NCI-H345 (cell line): ENCODE measurements at places on chromosomes 11 and 22.

DNA sequence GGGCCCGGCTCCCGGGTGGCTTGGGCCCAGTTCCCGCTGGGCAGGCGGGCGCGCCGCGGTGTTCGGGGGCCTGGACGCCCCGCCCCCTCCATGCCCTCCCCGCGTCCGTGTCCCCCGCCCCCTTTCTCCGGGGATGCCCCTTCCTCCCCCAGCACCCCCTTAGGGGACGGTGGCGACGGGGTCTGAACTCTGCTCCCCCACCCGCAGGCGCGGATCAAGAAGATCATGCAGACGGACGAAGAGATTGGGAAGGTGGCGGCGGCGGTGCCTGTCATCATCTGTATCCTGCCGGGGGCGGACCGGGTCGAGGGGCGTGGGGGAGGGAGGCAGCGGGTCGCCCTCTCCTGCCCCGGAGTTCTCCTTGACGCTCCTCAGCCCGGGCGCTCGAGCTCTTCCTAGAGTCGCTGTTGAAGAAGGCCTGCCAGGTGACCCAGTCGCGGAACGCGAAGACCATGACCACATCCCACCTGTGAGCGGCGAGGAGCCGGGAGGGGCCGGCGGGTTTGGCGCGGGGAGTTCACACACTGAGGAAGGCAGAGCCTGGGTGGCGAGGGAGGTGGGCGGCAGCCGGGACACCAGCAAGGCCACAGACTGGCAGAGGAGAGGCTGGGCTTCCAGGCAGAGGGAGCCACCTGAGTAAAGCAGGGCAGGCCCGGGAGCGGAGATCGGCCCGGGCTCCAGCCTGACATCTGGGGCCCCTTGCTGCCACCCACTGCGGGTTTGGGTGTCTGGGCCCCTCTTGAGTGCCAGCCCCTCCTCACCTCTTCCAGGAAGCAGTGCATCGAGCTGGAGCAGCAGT is 546 bp downstream of the DRAP1 start:
- peak; percentile 49 for DNase-seq

DNA sequence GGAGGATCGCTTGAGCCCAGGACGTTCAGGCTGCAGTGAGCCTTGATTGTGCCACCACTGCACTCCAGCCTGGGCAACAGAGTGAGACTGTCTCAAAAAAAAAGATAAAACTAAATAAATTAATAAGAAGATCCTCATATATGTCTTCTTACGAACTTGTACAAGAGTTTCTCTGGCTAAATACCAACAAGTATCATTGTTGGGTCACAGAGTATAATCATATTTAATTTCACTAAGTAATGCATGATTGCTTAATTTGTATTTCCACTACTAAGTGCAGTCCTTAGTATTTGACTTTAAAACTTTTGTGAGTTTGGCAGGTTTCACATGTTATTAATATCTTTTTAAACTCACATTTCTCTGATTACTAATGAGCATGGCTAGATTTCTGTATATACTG is 60.9 kb downstream of the PACS1 start:
- DNase-seq = no peak

DNA sequence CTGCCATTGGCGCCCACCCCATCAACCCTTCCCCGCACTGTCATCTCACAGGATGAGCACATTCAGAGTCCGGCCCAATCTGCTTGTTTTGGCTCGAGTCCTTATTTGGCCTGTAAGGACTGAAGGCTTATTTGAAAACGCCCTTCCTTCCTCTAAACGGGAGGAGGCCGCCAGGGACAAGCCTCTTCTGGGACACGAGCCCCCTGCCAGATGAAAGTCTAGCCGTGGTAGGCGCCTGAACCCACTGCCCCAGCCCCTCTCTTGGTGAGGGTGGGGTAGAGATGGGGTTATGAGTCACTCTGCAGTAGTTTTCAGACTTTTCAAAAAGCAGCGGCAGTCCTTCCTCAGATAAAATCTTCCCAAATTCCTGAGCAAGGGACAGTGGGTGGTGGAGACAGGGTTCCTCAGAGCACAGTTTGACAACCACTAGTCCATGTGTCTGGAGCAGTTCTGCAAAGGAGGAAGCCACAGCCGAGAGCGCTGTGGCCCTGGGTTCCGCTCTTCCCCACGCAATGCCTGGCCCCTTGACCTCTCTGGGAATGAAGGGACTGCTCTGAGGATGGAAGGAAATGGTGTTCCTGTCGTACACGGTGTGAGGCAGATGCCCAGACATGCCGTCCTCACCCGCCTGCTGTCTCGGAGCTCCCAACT is 57.0 kb downstream of the MYH9 start:
- DNase-seq = no peak

- DNase-seq = no peak
Measured at GRCh38 chr11:84091212-84091986, 805.2 kb upstream of the CCDC90B start.

- no peak for DNase-seq
Measured at GRCh38 chr22:22590136-22590891, 31.2 kb upstream of the PRAME start.

GRCh38 chr11:2870460-2870859 is 15.1 kb downstream of the CDKN1C start:
- no peak for DNase-seq

DNA sequence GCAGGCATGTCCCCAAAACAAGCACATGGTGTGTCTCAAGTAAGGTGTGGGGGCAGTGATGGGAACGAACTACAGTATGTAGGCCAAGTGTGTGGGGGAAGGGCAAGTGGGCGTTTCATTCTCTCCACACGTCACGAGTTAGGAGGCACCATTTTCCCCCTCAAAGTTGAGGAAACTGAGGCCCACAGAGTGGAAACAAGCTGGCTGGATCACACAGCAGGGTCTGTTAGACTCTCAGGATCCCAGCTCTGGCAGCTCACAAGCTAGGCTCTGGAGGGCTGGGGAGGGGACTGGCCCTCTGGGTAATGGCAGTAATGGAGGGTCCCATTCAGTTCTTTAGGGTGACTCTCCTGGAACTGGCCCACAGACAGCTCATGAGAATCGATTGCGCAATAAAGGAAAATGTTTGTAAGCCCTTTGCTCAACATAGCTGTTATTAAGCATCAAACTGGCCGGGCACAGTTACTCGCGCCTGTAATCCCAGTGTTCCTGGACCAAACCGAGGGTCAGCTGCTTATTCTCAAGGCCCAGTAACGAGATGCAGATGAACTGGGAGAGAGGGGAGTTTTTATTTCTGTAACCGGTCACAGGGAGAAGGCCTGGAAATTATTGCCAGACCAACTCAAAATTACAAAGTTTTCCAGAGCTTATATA is 24.1 kb upstream of the TUB start:
- DNase-seq = no peak

- DNase-seq = no peak
Measured at GRCh38 chr11:76266286-76267100, 60.2 kb upstream of the WNT11 start.

- DNase-seq = no peak
Measured at GRCh38 chr22:26489447-26490036, 5.9 kb downstream of the SRRD start.

- DNase-seq = no peak
Measured at GRCh38 chr11:118002541-118003423, 16.6 kb downstream of the IL10RA start.

DNA sequence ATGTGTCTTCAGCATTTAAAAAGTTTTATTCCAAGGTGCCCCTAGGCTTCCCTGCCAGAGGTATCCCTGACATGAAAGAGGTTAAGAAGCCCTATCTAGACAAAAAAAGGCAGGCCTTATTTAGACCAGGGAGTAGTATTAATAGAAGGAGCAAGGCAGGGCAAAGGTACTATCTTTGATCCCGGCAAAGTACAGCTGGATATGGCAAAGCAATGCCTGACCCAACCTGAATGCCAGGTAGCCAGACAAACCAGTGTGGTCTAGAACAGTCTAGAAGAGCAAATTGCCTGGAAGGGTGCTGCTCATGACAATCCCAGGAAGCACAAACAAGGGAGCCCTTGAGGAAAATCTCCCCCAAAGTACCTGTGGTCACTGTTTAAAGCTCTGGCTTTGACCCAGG is 62.6 kb upstream of the SYT13 start:
- no peak for DNase-seq

- no peak for DNase-seq
Measured at GRCh38 chr11:46890665-46891064, 27.7 kb downstream of the LRP4 start.

- no peak for DNase-seq
Measured at GRCh38 chr11:95715777-95716241, 73.8 kb downstream of the FAM76B start.

DNA sequence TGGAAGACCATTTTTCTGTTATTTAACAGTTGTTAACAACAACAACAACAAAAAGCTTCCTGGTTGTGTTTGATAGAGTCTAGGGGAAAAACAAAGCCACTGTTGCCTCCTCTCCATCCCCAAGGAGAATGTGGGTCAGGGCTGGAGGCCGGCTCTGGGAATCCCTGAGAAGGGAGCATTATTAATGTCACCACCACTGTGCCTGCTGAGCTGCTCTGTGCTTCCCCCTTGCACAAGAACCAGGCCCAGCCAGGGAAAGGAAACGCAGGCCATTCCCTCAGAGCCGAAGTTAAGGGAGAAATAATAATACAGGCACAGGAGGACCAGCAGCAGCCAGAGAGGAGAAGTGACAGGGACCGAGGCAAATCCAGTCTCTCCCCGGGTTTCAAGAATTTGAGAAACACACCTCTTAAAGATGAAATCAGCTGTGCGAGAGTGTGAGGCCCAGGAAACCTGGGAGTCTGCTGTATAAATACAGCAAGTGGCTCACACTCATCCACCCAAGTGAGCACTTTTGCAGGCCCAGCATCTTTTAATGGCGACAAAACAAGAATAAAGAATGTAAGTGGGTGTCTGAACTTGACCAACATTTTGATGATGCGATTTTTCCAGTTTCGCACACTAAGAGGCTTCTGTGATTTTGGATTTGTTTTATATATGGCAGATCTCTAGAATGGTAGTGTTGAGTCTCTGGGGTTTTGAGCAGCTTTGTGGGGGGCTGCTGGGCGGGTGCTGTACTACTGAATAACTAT is 539.2 kb downstream of the NTM start:
- no peak for DNase-seq

DNA sequence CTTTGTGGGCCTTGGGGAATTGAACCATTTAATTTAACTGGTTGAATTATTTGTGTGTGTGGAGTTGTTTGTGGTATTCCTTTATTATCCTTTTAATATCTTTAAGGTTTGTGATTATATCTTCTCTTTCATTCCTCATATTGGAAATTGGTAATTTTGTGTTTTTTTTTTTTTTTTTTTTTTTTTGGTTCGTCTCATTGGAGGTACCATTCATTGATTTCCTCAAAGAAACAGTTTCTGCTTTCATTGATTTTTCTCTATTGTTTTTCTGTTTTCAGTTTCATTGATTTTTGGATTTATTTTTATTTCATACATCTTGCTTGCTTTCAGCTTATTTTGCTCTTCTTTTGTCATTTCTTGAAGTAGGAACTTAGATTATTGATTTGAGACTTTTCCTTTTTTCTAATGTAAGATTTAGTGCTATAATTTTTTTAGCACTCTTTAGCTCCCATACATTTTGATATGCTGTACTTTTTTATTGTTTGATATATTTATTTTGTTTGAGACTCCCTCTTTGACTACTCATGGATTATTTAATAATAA is 31.0 kb upstream of the MAPK1 start:
- DNase-seq = no peak

GRCh38 chr11:34351687-34352469 is 5.9 kb downstream of the ABTB2 start:
- no peak for DNase-seq

GRCh38 chr11:45715418-45715817 is 50.0 kb upstream of the CHST1 start:
- DNase-seq = no peak

DNA sequence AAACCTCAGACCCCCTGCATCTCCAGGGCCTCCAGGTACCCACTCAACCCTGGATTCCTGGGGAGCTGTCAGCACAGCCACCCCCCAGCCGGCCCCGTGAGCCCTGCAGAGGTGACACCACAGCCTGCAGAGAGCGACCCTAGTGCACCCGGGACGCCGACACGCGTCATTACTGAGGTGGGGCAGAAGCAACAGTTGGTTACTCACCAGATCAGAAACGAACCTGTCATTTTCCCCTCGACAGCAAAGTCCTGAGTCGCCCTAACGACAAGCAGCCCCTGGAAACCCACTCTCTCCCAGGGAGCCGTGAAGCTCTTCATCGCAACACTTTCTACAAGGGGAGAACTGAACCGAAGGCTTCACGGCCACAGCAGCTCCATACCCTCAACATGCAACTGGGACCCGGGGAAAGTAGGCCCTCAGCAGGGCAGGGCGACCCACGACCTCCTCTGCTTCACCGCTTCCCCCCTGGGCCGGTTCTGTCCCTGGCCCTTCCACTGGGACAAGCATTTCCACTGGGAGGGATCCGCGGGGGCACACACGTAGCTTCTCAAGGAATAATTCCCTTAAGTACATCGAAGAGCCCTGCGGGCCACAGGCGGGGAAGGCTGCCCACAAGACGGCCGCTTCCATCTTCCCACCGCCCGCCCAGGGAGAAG is 1.6 kb downstream of the BRD1 start:
- DNase-seq = no peak

GRCh38 chr11:119729581-119729927 is 554 bp upstream of the NECTIN1 start:
- DNase-seq = no peak

- DNase-seq = no peak
Measured at GRCh38 chr11:33227578-33228261, 29.5 kb upstream of the HIPK3 start.
